Natural killer cell (primary cell): ENCODE measurements at places on chromosomes 2 and 18.

DNA sequence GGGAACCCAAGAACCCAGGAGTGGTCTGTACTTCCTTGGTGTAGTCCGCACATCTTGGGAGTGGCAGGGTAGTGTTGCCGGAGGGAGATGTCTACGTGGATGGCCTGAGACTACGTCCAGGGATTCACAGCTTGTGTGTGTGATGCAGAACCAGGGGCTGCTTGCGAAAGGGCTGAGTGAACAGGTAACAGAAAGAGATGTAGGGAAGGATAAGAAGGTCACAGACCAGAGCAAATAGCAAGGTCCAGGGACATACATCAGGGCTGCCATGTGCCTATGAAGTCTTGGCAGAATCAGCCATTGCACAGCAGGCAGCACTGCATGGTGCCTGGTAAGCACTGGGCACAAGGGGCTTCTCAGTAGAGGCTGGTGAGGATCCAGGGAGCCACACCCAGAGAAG, 68.7 kb downstream of the TSPYL6 start:
- H3K4me1 ChIP-seq = no peaks in the 10 kb centered on the region
- no peaks in the 10 kb centered on the region for H3K36me3 ChIP-seq
- H3K27ac ChIP-seq = no peak overlapping the region
- no peaks in the 10 kb centered on the region for H3K27me3 ChIP-seq
- no peak for DNase-seq

GRCh38 chr2:205733082-205733481, 50.8 kb downstream of the NRP2 start:
- H3K4me1 ChIP-seq = no peaks in the 10 kb centered on the region
- H3K27me3 ChIP-seq = no peaks in the 10 kb centered on the region
- DNase-seq = no peak
- no peak overlapping the region for H3K27ac ChIP-seq
- H3K4me3 ChIP-seq = no peak overlapping the region

- DNase-seq = no peak
- no peaks in the 10 kb centered on the region for H3K27me3 ChIP-seq
- no peaks in the 10 kb centered on the region for H3K4me1 ChIP-seq
These were observed 43.8 kb upstream of the SCN9A start for GRCh38 chr2:166419616-166419934.

DNA sequence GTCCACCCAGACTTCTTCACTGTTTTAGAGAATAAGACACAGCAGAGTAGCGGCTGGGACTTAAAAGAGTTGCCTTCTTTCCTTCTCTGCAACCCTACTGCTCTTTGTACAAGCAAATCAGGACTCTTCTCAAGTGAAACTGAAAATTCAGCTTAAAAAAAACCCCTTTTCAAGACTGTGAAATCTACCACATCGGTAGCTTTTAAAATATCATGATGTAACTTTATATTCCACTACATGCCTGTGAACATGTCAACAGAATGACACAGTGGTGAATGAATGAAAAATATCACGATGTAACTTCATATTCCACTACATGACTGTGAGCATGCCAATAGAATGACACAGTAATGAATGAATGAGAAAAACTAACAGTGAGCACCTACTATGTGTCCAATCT, 53.4 kb downstream of the TCF4 start:
- H3K36me3 ChIP-seq = no peaks in the 10 kb centered on the region
- no peak overlapping the region for H3K4me3 ChIP-seq
- H3K27me3 ChIP-seq = no peaks in the 10 kb centered on the region
- no peak overlapping the region for H3K27ac ChIP-seq

DNA sequence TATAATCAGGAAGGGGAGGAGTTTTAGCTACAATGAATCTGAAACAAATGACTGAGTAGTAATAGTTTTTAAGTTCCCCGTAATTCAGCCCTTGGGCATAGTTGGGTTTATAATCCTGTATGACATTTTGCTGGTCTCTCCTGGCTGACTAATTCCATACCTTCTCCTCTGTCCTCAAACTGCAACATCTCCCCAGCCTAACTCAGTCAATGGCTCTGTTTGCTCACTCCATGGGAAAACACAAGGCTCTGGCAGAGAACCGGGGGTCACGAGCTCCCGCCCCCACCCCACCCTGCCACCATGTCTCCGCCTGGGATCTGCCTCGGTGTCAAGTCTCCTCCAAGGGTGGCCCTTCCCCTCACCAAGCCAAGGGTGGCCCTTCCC, 168.6 kb downstream of the HDAC4 start:
- no peak overlapping the region for H3K27ac ChIP-seq
- DNase-seq = no peak
- no peaks in the 10 kb centered on the region for H3K27me3 ChIP-seq
- H3K4me1 ChIP-seq = peaks cover 46% of the 10 kb centered on the region
- no peak overlapping the region for H3K4me3 ChIP-seq
- H3K36me3 ChIP-seq = peaks cover 11% of the 10 kb centered on the region

GRCh38 chr18:63152096-63152495, 167.5 kb downstream of the BCL2 start:
- peaks cover 45% of the 10 kb centered on the region for H3K4me1 ChIP-seq
- no peaks in the 10 kb centered on the region for H3K27me3 ChIP-seq
- H3K4me3 ChIP-seq = no peak overlapping the region
- peak; percentile 63 for DNase-seq
- H3K36me3 ChIP-seq = no peaks in the 10 kb centered on the region

DNA sequence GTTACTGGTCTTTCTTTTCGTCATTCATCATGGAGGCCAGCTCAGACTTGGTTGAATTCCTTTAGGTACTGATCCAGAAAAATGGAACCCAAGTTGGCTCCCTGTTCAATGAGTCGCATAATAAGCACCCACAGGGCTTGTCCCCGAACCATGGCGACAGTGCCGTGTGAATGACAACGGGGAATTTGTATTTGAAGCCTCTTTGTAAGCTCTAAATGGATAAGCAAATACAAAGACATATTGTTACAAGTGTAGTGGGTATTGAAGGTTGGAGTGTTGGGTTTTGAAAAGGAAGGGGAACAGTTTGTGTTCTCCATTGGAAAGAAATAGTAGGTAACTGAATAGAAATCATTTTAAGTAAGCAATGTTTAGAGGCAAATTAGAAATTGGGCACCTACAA, 288.9 kb downstream of the SLC4A3 start:
- no peak overlapping the region for H3K27ac ChIP-seq
- H3K4me1 ChIP-seq = no peaks in the 10 kb centered on the region
- H3K4me3 ChIP-seq = no peak overlapping the region
- no peak for DNase-seq

DNA sequence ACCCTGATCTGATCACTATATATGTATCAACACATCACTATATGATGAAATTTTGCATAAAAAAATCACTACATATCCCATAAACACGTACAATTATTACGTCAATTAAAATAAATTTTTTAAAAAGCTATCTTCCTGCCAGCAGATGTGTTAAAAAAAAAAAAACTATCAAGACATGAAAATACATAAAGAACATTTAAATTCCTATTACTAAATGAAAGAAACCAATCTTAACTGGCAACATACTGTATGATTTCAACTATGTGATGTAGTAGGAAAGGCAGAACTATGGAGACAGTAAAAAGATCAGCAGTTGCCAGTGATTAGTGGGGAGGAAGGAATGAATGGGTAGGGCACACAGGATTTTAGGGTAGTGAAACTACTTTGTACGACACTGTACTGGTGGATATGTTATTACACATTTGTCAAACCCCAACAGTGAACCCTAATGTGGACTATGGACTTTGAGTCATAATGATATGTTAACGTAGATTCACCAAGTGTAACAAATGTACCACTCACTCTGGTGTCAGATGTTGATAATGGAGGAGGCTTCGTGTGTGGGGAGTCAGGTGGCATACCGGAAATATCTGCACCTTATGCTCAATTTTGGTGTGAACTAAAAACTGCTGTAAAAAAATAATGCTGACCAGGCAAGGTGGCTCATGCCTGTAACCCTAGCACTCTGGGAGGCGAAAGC, 27.4 kb downstream of the USP34 start:
- H3K4me3 ChIP-seq = no peak overlapping the region
- no peaks in the 10 kb centered on the region for H3K27me3 ChIP-seq
- H3K36me3 ChIP-seq = no peaks in the 10 kb centered on the region
- H3K27ac ChIP-seq = no peak overlapping the region
- H3K4me1 ChIP-seq = peaks cover 34% of the 10 kb centered on the region

DNA sequence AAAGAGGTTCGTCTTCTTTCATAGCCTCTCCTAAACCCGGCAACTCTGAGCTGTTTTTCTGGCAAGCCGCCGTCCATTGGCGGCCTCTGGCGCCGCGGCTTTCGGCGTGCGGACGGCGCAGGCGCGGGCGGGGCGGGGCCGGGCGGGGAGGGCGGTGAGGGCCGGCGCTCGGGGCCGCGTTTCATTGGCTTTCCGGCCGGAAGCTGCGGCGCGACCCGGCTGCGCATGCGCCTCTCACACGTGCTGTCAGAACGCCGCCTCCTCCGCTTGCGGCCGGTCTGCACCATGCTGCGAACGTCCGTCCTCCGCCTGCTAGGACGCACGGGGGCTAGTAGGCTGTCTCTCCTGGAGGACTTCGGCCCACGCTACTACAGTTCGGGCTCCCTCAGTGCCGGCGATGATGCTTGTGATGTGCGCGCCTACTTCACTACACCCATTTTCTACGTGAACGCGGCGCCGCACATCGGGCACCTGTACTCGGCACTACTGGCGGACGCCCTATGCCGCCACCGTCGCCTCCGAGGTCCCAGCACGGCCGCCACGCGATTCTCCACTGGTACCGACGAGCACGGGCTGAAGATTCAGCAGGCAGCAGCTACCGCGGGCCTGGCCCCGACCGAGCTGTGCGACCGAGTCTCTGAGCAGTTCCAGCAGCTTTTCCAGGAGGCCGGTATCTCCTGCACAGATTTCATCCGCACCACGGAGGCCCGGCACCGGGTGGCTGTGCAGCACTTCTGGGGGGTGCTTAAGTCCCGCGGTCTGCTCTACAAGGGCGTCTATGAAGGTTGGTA, at the start of gene MARS2:
TSS of gene MARS2 (plus strand) at position 249 of the 791 bp plus-strand sequence. CDS start at position 286, 37 bp downstream.
- DNase-seq = peak; percentile 98
- peak within 1 kb of the TSS; percentile 81 for H3K27ac ChIP-seq
- peaks cover 5% of the 10 kb centered on the region for H3K36me3 ChIP-seq
- peak within 1 kb of the TSS; percentile 97 for H3K4me3 ChIP-seq
- H3K4me1 ChIP-seq = peaks cover 21% of the 10 kb centered on the region

GRCh38 chr2:31319406-31320175, 85.6 kb downstream of the EHD3 start:
- H3K36me3 ChIP-seq = no peaks in the 10 kb centered on the region
- peaks cover 37% of the 10 kb centered on the region for H3K4me1 ChIP-seq
- DNase-seq = peak; percentile 42
- no peaks in the 10 kb centered on the region for H3K27me3 ChIP-seq
- no peak overlapping the region for H3K4me3 ChIP-seq

- no peak overlapping the region for H3K27ac ChIP-seq
- no peaks in the 10 kb centered on the region for H3K27me3 ChIP-seq
- no peaks in the 10 kb centered on the region for H3K36me3 ChIP-seq
- H3K4me3 ChIP-seq = no peak overlapping the region
- DNase-seq = no peak
These were observed 111.7 kb upstream of the CYRIA start for GRCh38 chr2:16777123-16777870.

DNA sequence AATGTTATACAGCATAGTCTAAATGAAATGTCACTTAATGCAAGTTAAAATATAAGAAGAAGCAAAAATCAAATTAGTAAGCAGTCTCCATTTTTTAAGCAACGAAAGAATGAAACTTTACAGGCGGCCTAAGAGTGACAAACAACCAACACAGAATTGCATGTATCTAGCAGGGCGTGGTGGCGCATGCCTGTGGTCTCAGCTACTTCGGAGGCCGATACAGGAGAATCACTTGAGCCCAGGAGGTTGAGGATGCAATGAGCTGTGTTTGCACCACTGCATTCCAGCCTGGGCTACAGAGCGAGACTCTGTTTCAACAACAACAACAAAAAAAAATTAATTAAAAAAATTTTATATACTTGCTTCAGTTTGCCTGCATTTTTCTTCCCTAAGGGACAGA, 16.6 kb downstream of the RBMS1 start:
- H3K27ac ChIP-seq = no peak overlapping the region
- H3K27me3 ChIP-seq = no peaks in the 10 kb centered on the region
- no peaks in the 10 kb centered on the region for H3K4me1 ChIP-seq
- H3K36me3 ChIP-seq = no peaks in the 10 kb centered on the region
- no peak for DNase-seq

DNA sequence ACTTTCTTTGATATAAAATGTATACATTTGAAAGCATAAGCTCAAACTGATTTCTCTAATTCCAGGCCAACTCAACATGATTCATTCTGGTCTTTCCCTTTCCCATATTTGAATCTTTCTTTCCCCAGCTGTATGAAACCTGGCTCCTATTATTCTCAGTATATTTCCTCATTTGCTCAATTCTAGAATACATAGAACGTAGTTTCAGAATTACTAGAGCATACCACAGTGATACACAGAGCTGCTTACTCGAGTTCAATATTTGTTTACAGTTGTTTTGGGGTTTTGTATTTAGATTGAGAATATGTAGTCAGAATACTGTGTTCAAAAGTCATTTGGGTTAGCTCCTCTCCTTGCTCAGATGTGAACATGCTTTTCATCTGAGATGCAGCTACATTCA, 43.0 kb downstream of the TNFRSF11A start:
- DNase-seq = no peak
- no peaks in the 10 kb centered on the region for H3K36me3 ChIP-seq
- H3K4me1 ChIP-seq = no peaks in the 10 kb centered on the region
- no peaks in the 10 kb centered on the region for H3K27me3 ChIP-seq

DNA sequence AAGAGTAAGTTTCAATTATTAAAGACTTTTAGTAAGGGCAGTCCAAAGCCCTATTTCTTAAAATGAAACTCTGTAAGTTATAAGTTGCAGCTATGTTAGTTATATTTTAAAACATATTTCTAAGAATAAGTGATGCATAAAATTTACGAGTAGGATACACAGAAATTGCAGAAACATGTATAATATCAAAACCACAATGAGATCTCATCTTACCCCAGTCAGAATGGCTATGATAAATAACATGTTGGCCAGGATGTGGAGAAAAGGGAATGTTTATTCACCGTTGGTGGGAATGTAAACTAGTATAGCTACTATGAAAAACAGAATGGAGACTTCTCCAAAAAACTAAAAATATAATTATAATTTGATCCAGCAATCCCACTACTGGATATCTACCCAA, 201.2 kb downstream of the CBLN2 start:
- H3K4me1 ChIP-seq = no peaks in the 10 kb centered on the region
- no peak overlapping the region for H3K4me3 ChIP-seq
- no peak overlapping the region for H3K27ac ChIP-seq
- no peak for DNase-seq
- no peaks in the 10 kb centered on the region for H3K36me3 ChIP-seq

GRCh38 chr2:135225781-135226180, 173.7 kb downstream of the RAB3GAP1 start:
- DNase-seq = no peak

- no peaks in the 10 kb centered on the region for H3K36me3 ChIP-seq
- DNase-seq = no peak
- no peak overlapping the region for H3K4me3 ChIP-seq
These were observed 17.1 kb downstream of the PKP4 start for GRCh38 chr2:158473719-158474392.
